ENCODE measurements at places on chromosomes 3 and 15.
A peak's percentile ranks its signal among the peaks of the same experiment; 100 is the strongest.

- DNase-seq: no peak
- peaks cover 5% of the 10 kb centered on the region for H3K27me3 ChIP-seq
- no peak overlapping the region for H3K27ac ChIP-seq
- no peaks in the 10 kb centered on the region for H3K36me3 ChIP-seq
- no peak overlapping the region for H3K4me3 ChIP-seq
These were observed 179.5 kb upstream of the EIF1B start for GRCh38 chr3:40129981-40130380.

- no peak overlapping the region for H3K27ac ChIP-seq
- no peaks in the 10 kb centered on the region for H3K36me3 ChIP-seq
- no peaks in the 10 kb centered on the region for H3K4me1 ChIP-seq
- H3K27me3 ChIP-seq: no peaks in the 10 kb centered on the region
- no peak for DNase-seq
These were observed 49.7 kb downstream of the STAC start for GRCh38 chr3:36429986-36430485.

DNA sequence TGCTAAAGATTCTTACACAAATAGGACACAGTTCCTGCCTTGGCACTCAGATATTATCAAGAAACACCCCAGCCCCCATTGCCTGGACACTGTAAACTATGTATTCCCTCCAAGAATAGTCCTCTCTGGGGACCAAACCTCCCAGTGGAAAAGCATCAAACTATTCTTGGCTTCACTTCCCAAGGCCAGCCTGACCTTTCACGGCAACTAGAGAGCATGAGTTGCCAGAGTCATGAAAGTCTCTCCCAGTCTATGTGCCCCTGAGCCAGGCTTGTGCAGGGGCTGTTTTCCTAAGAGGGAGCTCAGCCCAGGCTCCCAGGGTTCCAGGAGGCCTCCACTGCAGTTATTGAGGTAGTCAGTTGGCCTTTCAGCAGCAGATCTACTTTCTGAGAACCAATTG, 251.9 kb upstream of the TGFBR2 start:
- H3K27ac ChIP-seq: no peak overlapping the region
- H3K4me3 ChIP-seq: peak overlapping the region; percentile 67
- H3K27me3 ChIP-seq: peaks cover 14% of the 10 kb centered on the region
- DNase-seq: no peak
- peaks cover 61% of the 10 kb centered on the region for H3K4me1 ChIP-seq
- peaks cover 1% of the 10 kb centered on the region for H3K36me3 ChIP-seq

- no peak for DNase-seq
- H3K4me3 ChIP-seq: no peak overlapping the region
- H3K4me1 ChIP-seq: no peaks in the 10 kb centered on the region
- H3K36me3 ChIP-seq: no peaks in the 10 kb centered on the region
- H3K27me3 ChIP-seq: no peaks in the 10 kb centered on the region
These were observed 384.7 kb downstream of the EDEM1 start for GRCh38 chr3:5572168-5572567.

DNA sequence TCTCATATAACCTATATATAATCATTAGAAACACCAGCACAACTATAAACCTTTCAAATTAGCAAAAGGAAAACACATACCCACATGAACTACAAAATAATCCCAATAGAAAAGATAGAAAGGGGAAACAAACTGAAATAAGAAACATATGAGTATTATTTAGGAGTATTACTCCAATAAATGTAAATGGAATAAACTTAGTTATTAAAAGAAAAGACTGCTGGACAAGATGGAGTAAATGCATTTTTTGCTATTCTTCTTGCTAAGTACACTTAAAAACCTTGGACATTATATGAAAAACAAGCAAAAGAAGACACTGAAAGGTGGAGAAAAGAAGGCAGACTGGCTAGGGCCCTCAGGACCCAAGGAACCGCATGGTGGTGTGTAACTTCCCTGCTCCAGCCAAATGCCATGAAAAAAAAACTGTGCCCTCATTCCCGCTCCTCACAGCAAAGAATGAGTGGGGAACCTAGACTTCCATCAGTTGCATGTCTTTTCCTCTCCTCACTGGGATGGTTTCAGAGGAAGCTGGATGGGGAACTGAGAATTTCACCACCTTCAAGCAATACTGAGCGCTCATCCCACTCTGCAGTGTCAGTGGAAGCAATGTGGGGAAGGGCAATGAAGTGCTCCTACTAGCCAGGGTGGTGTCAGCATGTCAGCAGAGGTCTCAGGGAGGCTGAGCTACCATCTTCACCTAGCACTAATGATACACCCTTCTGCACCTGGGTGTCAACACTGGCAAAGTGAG, 43.7 kb upstream of the ADAMTS17 start:
- peaks cover 8% of the 10 kb centered on the region for H3K36me3 ChIP-seq
- H3K4me3 ChIP-seq: no peak overlapping the region
- H3K4me1 ChIP-seq: no peaks in the 10 kb centered on the region
- no peaks in the 10 kb centered on the region for H3K27me3 ChIP-seq

DNA sequence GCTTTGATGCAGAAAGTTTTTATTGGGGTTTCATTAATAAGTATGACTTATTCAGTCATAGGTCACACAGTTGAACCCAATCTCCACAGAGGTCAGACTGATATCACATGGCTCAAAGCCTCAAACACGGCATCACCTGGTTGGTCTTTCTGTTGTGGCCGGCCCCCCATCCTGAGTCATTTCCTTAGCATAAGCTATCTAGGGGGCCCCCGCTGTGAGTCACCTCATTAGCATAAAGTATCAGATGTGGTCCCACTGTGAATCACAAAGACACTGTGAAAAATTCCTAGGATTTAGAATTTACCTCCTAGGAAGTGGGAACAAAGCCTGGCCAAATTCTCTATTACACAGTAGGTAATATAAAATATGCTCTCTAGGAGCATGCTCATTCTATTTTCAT, 502.2 kb downstream of the PYDC2 start:
- H3K27me3 ChIP-seq: no peaks in the 10 kb centered on the region
- no peak for DNase-seq
- no peaks in the 10 kb centered on the region for H3K36me3 ChIP-seq
- H3K27ac ChIP-seq: no peak overlapping the region
- no peak overlapping the region for H3K4me3 ChIP-seq

- H3K27me3 ChIP-seq: no peaks in the 10 kb centered on the region
- H3K36me3 ChIP-seq: no peaks in the 10 kb centered on the region
- H3K4me1 ChIP-seq: no peaks in the 10 kb centered on the region
- H3K4me3 ChIP-seq: no peak overlapping the region
- DNase-seq: no peak
These were observed 44.0 kb upstream of the SLC41A3 start for GRCh38 chr3:126127904-126128303.

DNA sequence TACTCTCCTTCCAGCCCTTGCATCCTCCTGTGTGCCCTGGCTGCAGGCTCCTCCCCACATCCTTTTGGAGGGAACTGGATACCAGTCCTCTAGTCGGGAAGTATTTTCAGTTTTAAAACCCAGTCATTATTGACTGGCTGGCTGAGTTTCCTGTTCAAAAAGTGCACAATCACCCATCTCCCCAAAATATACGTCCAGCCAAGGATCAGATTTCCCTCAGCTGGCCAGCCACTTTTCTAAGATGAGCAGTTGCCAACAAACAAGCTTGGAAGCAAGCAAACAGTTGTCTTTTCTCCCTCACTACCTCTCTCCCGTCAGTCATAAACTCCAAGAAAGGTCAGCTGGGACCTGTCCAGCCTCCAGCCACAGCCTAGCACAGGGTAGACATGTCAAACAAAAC, 147.7 kb upstream of the GALNT15 start:
- H3K27me3 ChIP-seq: peaks cover 7% of the 10 kb centered on the region
- no peak overlapping the region for H3K4me3 ChIP-seq

DNA sequence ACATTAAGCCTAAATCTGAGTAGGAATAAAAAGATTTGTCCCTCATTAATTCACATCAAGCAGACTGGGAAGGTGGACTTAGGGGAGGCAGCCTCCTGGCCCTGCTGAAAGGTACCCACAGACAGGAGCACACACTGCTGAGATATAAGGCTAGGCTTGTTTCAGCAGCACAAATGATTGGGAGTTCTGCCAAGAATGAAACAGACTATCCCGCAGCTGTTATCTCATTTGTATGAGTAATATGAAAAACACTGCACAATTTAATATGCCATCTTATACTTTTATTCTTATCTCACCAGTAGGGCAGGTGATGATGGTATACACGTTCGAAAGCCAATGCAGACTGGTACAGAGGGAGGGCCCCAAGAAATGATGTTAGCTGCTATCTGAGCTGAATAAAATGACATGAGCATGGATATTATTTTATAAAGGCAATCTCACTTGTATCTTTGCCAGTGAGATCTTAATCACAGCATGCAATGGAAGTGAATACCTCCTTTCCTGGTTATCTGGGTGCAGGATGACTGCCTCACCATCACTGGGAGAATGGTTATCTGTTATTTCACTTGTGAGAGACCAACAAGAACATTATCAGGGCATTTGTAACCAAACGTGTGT, 258.7 kb upstream of the PPP2R3A start:
- H3K27me3 ChIP-seq: no peaks in the 10 kb centered on the region
- no peaks in the 10 kb centered on the region for H3K4me1 ChIP-seq
- H3K27ac ChIP-seq: no peak overlapping the region
- no peak overlapping the region for H3K4me3 ChIP-seq
- H3K36me3 ChIP-seq: no peaks in the 10 kb centered on the region

DNA sequence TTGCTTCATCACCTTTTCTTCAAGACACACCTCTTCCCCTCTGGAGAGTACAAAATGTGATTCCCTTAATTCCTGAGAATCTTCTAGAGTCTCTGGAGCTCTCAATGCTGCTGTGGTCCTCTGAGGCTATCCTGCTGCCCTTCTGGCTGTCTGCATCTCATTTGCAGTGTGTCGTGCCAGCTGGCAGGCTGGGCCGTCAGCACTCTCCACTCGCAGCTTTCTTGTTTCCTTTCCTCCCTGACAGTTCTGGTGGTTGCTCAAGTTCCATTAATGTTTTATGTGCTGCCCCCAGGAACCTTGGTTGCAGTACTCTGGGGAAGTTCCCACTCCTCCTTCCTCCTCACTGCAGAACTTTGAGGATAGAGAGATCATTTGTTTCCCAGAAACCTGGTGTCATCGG, 210.8 kb upstream of the ROPN1 start:
- no peaks in the 10 kb centered on the region for H3K36me3 ChIP-seq
- H3K27ac ChIP-seq: no peak overlapping the region
- H3K4me3 ChIP-seq: no peak overlapping the region
- peaks cover 19% of the 10 kb centered on the region for H3K27me3 ChIP-seq
- H3K4me1 ChIP-seq: no peaks in the 10 kb centered on the region

- H3K36me3 ChIP-seq: peaks cover 4% of the 10 kb centered on the region
- H3K27ac ChIP-seq: no peak overlapping the region
- H3K27me3 ChIP-seq: no peaks in the 10 kb centered on the region
- DNase-seq: no peak
- no peaks in the 10 kb centered on the region for H3K4me1 ChIP-seq
- H3K4me3 ChIP-seq: no peak overlapping the region
These were observed 667.7 kb downstream of the MAGI1 start for GRCh38 chr3:65371053-65371452.

- peak overlapping the region; percentile 3 for H3K4me3 ChIP-seq
- H3K27ac ChIP-seq: no peak overlapping the region
- no peaks in the 10 kb centered on the region for H3K27me3 ChIP-seq
- peak; percentile 49 for DNase-seq
These were observed 7.9 kb downstream of the FAH start for GRCh38 chr15:80160570-80161156.

GRCh38 chr3:5698851-5699250, 511.3 kb downstream of the EDEM1 start:
- no peaks in the 10 kb centered on the region for H3K36me3 ChIP-seq
- H3K4me1 ChIP-seq: no peaks in the 10 kb centered on the region
- no peak overlapping the region for H3K4me3 ChIP-seq
- H3K27me3 ChIP-seq: no peaks in the 10 kb centered on the region
- no peak for DNase-seq
- H3K27ac ChIP-seq: no peak overlapping the region

DNA sequence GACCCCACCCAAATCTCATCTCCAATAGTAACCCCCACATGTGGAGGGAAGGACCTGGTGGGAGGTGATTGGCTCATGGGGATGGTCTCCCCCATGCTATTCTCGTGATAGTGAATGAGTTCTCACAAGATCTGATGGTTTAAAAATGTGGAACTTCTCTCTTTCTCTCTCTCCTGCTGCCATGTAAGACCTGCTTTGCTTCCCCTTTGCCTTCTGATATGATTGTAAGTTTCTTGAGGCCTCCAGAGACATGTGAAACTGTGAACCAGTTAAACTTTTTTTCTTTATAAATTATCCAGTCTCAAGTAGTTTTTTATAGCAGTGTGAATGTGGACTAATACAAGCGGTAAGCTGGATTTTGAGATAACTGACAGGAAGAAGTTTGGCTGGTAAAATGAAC, 60.3 kb upstream of the MBNL1 start:
- peak overlapping the region; percentile 86 for H3K27ac ChIP-seq
- H3K4me1 ChIP-seq: peaks cover 91% of the 10 kb centered on the region
- H3K27me3 ChIP-seq: no peaks in the 10 kb centered on the region

DNA sequence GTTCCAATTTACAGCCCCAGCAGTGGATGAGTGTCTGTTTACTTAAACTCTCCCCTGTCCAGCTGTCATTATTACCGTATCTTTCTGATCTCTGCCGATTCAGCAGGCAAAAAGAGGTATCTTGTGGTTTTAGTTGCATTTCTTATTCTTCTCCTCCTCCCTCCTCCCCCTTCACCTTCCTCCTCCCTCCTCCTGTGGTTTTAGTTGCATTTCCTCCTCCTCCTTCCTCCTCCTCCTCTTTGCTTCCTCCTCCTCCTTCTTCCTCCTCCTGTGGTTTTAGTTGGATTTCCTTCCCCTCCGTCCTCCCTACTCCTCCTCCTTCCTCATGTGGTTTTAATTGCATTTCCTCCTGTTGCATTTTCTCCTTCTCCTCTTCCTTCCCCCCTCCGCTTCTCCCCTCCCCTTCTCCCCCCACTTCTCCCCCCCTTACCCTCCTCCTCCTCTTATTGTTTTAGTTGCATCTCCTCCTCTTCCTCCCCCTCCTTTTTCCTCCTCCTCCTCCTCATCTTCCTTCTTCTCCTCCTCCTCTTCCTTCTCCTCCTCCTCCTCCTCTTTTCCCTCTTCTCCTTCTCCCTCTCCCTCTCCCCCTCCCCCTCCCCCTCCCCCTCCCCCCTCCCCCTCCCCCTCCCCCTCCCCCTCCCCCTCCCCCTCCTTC, 25.3 kb upstream of the VPS33B start:
- H3K4me1 ChIP-seq: peaks cover 10% of the 10 kb centered on the region
- H3K27ac ChIP-seq: no peak overlapping the region
- H3K36me3 ChIP-seq: no peaks in the 10 kb centered on the region
- H3K4me3 ChIP-seq: no peak overlapping the region
- no peak for DNase-seq

- H3K27ac ChIP-seq: no peak overlapping the region
- H3K4me3 ChIP-seq: no peak overlapping the region
- H3K36me3 ChIP-seq: no peaks in the 10 kb centered on the region
- peaks cover 7% of the 10 kb centered on the region for H3K27me3 ChIP-seq
These were observed 40.3 kb downstream of the CORO2B start for GRCh38 chr15:68618908-68619698.

DNA sequence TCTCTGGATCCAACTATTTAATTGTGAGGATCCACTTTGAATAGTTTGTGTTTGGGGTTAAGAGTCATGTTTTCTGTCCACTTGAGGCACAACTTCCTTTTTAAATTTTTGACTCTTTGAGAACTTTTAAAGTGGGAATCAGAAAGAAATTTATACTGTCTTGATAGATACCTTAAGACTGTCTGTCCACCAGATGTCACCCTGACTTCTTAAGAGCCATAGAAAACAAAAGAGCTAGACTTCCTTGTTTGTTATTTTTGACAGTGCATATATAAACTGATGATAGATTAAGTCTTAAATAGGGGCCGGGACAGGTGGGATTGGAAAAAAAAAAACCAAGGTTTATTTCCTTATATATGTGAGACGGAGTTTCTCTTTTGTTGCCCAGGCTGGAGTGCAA, 52.1 kb upstream of the WDR72 start:
- H3K4me1 ChIP-seq: no peaks in the 10 kb centered on the region
- no peak for DNase-seq
- H3K4me3 ChIP-seq: no peak overlapping the region
- no peak overlapping the region for H3K27ac ChIP-seq
